ENCODE measurements at places on chromosomes 7 and 10.

- DNase-seq: no peak
Measured at GRCh38 chr7:49776994-49777393, 3.6 kb downstream of the VWC2 start.

GRCh38 chr7:4856336-4857057 is 5.3 kb downstream of the PAPOLB start:
- no peak for DNase-seq

DNA sequence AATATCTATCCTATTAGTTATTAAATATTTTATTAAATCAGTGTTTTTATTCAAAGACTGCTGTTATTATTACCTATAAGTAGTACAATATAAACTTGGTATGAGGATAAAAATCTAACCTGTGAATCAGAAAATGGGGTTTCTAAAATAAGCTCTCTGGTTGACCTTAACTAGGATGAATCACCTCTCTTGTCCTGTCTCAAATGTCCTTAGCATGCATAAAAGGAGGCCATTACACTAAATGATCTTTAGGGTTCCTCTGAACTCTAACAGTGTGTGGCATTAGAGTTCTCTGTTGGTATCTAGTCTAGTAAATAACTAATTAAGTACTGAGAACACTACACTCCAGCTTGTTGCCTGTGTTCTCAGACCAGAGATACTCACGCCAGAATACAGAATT is 143.1 kb upstream of the LRRTM3 start:
- no peak for DNase-seq

GRCh38 chr10:86149257-86149656 is 217.3 kb downstream of the GRID1 start:
- DNase-seq: no peak

DNA sequence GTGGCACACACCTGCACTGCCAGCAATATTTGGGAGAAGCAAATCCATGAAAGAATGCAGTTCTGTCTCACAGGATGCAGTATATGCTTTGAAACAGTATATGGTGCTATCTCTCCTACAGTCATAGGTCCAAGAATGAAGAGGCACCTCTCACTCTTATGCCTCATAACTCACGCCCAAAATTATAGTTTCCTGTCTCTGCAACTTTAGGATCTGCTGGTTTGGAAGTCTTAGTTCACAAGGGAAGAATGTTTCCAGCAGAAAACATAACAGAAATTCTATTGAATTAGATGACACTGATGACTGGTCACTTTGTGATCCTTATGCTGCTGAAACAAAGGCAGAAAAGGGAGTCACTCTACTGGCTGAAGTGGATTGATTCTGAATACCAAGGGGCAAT is 5.7 kb downstream of the C10orf67 start:
- no peak for DNase-seq

GRCh38 chr7:99034932-99035722 is 108.8 kb downstream of the SMURF1 start:
- DNase-seq: no peak

DNA sequence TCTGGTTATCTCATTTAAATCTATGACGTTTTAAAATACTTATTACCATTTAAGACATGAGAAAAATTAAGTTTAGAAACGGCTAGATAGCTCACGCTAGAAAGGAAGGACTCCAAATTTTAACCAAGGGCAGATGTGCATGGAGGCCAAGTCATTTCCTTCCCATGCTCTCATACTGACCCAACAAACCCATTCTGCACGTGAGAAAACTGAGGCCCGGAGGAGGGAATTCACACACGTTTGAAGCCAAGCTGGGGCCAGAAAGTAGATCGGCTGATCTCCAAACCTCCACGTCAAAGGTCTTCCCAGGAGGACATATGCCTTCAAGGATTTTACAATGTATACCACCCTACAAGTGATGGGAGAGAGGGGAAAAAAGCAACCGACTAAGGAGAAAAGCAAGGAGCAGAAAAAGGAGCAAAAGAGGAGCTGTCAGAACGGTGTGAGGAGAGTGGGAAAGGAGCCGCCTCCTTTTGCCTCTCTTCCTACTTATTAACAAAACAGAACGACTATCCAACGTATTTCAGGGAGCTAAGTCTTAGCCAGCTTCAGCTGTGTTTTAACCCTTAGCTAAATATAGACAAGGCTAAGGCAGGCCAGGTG is 645 bp upstream of the SIRT1 start:
- DNase-seq: no peak

DNA sequence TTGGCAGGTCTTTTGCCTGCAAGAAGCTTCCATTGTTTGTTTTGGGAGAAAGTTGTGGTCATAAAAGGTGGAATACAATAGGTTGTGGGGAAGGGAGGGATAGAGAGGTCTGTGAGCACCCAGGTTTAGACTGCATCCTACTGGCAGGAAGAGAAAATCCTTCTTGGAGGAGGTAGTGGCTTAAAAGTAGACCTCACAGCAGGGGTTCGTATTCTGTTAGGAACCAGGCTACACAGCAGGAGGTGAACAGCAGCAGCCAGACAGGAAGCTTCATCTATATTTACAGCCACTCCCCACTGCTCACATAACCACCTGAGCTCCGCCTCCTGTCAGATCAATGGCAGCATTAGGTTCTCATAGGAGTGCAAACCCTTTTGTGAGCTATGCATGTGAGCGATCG is 245.3 kb downstream of the NSUN6 start:
- no peak for DNase-seq

DNA sequence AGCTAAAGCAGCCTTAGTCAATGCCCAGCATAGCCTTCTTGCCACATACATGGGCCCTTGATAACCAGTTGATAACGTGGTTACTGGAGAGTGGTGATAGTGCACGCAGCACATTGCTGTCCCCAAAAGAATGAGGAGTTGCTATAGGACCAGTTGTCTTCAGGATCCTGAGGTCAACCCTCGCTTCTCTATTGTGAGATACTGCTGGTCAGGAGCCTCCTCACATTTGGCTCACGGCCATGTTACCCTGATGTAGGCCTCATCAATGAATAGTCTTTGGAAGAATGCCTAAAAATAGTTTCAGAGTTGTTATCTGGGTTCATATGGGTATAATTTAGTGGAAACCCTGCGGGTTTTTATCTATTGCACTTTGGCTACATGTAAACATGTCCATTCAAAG is 230.7 kb downstream of the VTI1A start:
- no peak for DNase-seq

- no peak for DNase-seq
Measured at GRCh38 chr10:92829042-92829785, 19.1 kb upstream of the EXOC6 start.

GRCh38 chr7:74093671-74094223 is 10.1 kb downstream of the LIMK1 start:
- DNase-seq: peak; percentile 44

GRCh38 chr7:73618538-73618937 is 5.8 kb downstream of the MLXIPL start:
- DNase-seq: no peak

- no peak for DNase-seq
Measured at GRCh38 chr7:1599640-1600395, 30.0 kb upstream of the PSMG3 start.

DNA sequence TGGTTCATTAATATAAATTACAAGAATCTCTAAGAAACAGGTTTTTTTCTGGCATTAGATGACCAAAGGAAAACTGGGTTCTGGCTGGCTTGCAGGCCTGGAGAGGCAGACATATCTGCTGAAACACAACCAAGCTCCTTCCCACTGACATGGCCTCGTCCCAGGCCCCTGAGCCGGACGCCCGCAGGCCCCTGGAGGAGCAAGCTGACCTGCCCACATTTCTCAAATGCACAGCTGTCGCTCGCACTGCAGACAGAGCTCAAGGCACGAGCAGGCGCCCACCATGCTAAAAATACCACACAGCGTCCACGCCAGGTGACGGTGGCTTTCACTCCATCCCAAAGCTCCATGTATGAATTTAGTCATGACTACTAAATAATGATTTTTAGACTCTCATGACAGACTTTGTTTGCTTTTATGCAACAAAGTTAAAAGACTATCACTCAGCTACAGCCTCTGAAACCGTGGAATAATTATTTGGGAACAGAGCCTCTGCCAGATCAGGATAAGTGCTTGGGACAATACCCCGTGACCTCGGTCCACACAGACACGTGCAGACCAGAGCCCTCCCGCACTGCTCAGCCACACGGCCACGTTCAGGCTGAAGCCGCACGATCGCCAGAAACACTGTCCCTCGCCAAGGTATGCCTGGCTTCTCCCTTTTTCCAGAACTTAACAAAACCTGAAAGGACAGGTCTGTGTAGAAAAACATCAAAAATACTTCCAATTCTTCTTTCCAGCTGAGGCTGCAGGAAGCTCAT is 71.1 kb downstream of the DIP2C start:
- peak; percentile 29 for DNase-seq
